ENCODE measurements at places on chromosomes 4 and X.

GRCh38 chr4:6354119-6354518 is 84.5 kb downstream of the WFS1 start:
- no peak for DNase-seq

- DNase-seq: no peak
Observed at GRCh38 chrX:134533952-134534351, 74.0 kb downstream of the HPRT1 start.

GRCh38 chr4:92128676-92129075 is 175.1 kb upstream of the GRID2 start:
- no peak for DNase-seq

GRCh38 chr4:128847082-128847724 is 37.7 kb downstream of the JADE1 start:
- no peak for DNase-seq

DNA sequence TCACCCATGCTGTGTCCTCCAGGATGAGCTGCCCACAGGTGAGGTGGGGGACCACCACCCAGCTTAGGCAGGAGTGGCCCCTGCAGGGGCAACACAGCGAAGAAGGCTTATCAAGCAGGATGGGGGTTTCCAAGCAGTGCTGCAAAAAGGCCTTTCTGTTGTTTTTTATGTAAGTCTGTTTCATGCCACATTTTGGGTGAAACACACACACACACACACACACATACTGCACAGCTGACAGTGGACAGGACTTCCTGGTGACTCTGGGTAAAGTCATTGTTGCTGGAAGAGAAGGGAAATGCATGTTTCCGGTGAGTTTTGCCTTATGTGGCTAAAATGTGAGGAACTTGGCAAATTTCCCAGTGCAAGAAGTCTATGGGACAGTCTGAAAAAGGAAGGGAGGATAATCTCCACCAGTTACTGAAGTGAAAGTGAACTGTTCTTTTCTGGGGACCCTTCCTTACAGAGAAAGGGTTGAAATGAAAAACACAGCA is 119.2 kb downstream of the IRF2 start:
- no peak for DNase-seq

- DNase-seq: no peak
Observed at GRCh38 chrX:103376118-103376978, at the start of gene BEX3. Gene BEX3, plus strand, starts transcription at chrX:103376538. Its CDS starts 984 bp downstream, at chrX:103377522.
